Left ventricle myocardium inferior (tissue), 1 donor: ENCODE measurements at places on chromosomes 12 and 14. TPM values are rescaled to one million over a fixed set of nuclear protein-coding genes. Genes with fewer than 3 reads are reported as not detected.

LRRC10 gene
- total RNA-seq, result 43.8 TPM

CLEC1B gene
- total RNA-seq, result not detected

ACSS3 gene
- total RNA-seq, result 24.5 TPM

INHBC gene
- total RNA-seq, result not detected

REM2 gene
- not detected for total RNA-seq

- no peak overlapping the region for H3K27ac ChIP-seq
- no peaks in the 10 kb centered on the region for H3K36me3 ChIP-seq
- no peaks in the 10 kb centered on the region for H3K27me3 ChIP-seq
- DNase-seq, result no peak
- no peak overlapping the region for H3K4me3 ChIP-seq
Observed at GRCh38 chr14:58912287-58912686, 274.5 kb downstream of the DACT1 start.

- no peaks in the 10 kb centered on the region for H3K4me1 ChIP-seq
- H3K27ac ChIP-seq, result no peak overlapping the region
- no peaks in the 10 kb centered on the region for H3K27me3 ChIP-seq
- H3K36me3 ChIP-seq, result no peaks in the 10 kb centered on the region
- no peak for DNase-seq
Observed at GRCh38 chr12:32089586-32089985, 17.1 kb upstream of the BICD1 start.

DNA sequence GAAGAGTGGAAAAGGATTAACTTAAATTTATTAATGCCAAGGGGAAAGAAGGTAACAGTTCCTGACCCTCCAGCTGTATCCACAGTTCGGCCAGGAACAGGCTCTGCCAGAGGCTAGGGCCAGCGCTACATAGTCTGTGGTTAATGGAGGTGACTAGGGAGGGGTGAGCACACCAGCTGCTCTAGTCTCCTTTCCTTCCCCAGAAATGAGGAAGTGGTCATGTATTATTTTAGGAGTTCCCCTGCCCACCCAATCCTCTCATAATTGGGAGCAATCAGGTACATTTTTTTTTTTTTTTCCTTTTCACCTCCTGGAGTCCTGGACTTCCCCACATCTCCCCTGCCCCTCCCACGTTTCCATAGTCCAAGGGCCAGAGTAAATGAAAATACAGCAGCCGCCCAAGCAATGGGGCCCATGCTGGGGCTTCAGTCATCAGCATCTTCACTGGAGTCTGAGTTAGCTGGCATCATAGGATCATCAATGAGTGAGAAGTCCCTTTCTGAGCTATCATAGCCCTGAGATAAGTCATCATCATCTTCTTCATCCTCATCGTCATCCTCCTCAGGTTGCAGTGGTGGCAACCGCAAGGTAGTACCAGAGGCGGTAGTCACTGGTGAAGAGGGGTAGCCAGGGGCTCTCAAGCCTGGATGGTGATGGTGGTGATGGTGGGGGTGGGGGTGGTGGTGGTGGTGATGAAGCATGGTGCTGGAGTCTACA, 1.5 kb upstream of the SUPT16H start:
- DNase-seq, result no peak
- peak overlapping the region; percentile 98 for H3K27ac ChIP-seq
- peaks cover 40% of the 10 kb centered on the region for H3K4me1 ChIP-seq
- H3K4me3 ChIP-seq, result peak overlapping the region; percentile 92
- H3K36me3 ChIP-seq, result peaks cover 38% of the 10 kb centered on the region

- H3K27ac ChIP-seq, result no peak overlapping the region
- H3K4me1 ChIP-seq, result no peaks in the 10 kb centered on the region
Observed at GRCh38 chr12:71948390-71948789, 9.7 kb downstream of the TPH2 start.

DNA sequence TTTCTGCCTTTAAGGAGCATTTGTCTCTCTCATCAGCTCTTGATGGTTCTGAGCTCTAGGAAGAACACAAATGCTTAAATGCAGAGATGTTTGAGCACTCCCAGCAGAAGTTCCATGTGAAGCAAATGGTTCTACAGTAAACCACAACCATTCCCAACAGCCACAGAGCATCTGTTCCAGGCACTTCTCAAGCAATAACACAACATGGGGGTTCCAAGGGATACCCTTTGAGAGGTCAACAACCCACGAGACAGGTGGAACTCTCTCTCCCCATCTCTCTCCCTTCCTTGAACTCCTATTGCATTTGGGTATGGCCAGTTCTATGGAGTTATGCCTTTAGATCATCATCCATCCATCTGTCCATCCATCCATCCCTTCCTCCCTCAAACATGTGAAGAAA, 5.2 kb upstream of the COL2A1 start:
- H3K4me3 ChIP-seq, result no peak overlapping the region
- H3K36me3 ChIP-seq, result no peaks in the 10 kb centered on the region
- H3K27ac ChIP-seq, result no peak overlapping the region
- H3K4me1 ChIP-seq, result peaks cover 7% of the 10 kb centered on the region

GRCh38 chr12:31590642-31591379, at the start of gene DENND5B:
Gene DENND5B, minus strand, starts transcription at chr12:31591136. Its CDS starts 304 bp downstream, at chr12:31590832.
- DNase-seq, result peak; percentile 86
- no peaks in the 10 kb centered on the region for H3K27me3 ChIP-seq
- peak within 1 kb of the TSS; percentile 88 for H3K4me3 ChIP-seq
- H3K4me1 ChIP-seq, result peaks cover 56% of the 10 kb centered on the region

DNA sequence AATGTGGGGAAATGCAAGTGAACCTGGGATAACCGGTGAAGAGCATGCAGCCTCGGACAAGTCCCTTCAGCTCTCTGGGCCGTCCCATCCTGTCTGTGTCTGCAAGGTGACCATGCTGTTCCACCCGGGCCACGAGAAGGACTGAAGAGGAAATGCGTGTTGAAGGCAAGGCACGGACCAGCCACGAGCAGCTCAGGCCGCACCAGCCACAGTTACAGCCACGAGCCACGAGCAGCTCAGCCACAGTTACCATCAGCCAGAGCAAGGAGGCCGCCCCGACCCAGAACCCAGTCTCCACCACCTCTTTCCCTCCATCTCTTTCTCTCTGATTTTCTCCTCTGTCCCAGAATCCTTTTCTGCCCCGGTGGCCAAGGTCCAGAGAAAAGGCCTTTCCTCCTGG, 18.8 kb upstream of the GALNT9 start:
- no peak overlapping the region for H3K27ac ChIP-seq
- DNase-seq, result no peak
- H3K4me3 ChIP-seq, result no peak overlapping the region
- H3K4me1 ChIP-seq, result no peaks in the 10 kb centered on the region

DNA sequence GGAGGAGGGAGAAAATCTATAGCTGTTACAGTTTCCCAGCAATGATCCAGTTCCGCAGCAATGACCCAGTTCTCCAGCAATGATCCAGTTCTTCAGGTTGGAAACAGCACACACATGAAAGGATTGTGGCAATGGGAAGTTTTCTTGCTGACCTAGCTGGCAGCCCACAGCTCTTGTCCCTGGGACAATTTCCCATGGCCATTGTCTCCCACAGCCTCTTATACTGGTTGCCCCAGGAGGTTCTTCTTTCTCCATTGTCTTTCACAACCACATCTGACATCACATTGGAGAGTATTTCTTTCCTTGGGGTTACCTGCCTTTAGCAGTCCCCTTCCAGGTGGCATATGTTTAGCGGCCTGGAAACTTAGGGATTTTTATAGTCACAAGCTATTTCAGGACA, 209.8 kb upstream of the PLEKHG7 start:
- H3K36me3 ChIP-seq, result no peaks in the 10 kb centered on the region
- no peaks in the 10 kb centered on the region for H3K27me3 ChIP-seq
- H3K4me1 ChIP-seq, result peaks cover 14% of the 10 kb centered on the region
- H3K27ac ChIP-seq, result no peak overlapping the region
- no peak for DNase-seq
